SK-N-SH treated with all-trans-retinoic acid at 6 μM for 48 hours (cell line): ENCODE measurements at places on chromosomes 4 and X.
A peak's percentile ranks its signal among the peaks of the same experiment; 100 is the strongest.

DNA sequence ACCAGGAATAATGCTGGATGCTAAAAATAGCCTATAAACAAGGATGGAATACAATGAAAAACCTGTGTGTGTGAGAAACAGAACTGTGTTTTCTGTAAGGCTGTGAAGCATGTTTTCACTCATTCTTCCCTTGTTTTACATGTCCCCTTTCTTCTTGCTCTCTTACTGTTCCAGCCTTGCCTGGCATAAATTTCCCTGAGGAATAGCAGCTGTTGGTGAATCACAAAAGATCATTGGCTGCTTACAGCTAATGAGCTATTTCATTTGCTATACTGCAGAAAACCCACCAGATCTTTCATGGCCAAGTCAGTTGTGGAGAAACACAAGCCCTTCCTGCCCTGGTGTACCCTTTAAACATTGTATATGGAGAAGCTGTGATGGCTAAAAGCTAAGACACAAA lies 91.1 kb downstream of the LDB2 start:
- no peak for ATAC-seq

DNA sequence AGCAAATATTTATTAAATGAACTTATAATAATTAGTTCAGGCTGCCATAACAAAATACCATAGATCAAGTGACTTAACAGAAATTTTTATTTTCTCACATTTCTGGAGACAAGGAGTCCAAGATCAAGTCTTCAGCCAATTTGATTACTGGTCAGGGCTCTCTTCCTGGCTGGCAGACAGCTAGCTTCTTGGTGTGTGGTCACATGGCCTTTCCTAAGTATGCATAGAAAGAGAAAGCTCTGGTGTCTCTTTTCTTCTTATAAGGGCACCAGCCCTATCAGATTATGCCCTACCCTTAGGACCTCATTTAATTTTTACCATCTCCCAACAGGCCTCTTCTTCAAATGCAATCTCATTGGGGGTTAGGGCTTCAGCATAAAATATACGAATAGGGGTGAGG lies 438.5 kb upstream of the INTU start:
- no peak for ATAC-seq

- peak; percentile 87 for ATAC-seq
Observed at GRCh38 chr4:16205298-16206164, 20.7 kb downstream of the TAPT1 start.

DNA sequence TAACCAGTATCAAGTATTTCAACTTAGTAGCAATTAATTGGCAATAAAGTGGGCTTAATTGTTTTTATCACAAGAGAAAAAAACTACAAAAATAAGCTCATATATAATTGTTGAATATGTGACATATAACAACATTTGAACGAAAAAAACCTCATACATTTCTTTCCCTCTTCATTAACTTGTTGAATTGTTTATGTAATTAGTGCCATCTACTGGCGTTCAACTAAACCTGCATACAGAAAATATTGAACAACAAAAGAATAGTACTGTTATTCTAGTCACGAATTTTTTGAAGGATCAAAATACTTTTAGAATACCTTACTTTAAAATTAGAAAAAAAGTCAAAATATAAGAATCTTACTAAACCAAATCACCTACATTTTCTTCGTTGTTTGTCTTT lies 586.5 kb upstream of the FTHL17 start:
- ATAC-seq, result peak; percentile 75

- ATAC-seq, result no peak
Observed at GRCh38 chrX:74788545-74789086, 136.6 kb downstream of the NEXMIF start.

- ATAC-seq, result peak; percentile 15
Observed at GRCh38 chrX:45449982-45450381, 249.3 kb upstream of the DIPK2B start.

DNA sequence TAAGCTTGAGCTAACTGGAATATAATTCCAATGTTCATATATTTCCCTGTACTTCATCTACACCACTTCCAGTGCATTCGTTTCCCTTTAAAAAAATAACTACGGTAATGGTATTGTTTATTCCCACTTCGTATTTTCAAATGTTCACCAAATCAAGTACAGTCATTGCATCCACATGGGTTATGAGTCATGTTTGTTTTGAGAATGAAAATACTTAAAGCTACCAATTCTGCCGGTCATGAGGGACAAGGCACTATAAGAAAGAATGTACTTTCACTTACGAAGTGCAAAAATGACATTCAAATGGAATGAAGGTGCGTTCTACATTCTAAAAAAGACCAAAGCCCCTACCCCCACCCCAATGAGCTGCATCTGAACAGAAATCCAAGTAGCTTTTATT lies 174.4 kb upstream of the FGF13 start:
- no peak for ATAC-seq

- peak; percentile 92 for ATAC-seq
Observed at GRCh38 chrX:12007881-12008280, 130.4 kb upstream of the FRMPD4 start.

DNA sequence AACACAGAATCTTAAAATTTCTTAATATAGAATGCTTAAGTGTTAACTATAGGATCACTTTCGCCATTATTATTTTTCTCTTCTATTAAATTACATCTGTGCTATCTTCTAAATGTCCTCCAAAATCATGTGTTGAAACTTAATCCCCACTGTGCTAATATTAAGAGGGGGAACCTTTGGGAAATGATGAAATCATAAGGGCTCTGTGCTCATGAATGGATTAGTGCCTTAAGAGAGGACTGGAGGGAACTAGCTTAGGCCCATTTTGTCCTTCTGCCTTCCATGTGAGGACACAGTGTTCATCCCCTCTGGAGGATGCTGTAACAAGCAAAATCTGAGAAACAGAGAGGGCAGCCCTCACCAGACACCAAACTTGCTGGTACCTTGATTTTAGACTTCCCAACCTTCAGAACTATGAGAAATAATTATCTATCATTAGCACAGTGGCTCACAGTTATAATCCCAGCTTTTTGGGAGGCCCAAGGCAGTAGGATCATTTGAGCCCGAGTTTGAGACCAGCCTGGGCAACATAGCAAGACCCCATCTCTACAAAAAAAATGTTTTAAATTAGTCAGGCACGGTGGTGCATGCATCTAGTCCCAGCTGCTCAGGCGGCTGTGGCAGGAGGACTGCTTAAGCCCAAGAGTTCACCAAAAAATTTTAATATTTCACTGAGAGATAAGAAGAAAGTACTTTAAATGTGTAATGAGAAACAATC lies 26.3 kb downstream of the KLHL8 start:
- no peak for ATAC-seq

GRCh38 chr4:118968005-118968404 lies 79.4 kb downstream of the SYNPO2 start:
- peak; percentile 61 for ATAC-seq

- ATAC-seq, result no peak
Observed at GRCh38 chr4:157204634-157205244, 15.8 kb upstream of the GRIA2 start.

GRCh38 chr4:89904524-89904923 lies 9.9 kb downstream of the MMRN1 start:
- ATAC-seq, result no peak

DNA sequence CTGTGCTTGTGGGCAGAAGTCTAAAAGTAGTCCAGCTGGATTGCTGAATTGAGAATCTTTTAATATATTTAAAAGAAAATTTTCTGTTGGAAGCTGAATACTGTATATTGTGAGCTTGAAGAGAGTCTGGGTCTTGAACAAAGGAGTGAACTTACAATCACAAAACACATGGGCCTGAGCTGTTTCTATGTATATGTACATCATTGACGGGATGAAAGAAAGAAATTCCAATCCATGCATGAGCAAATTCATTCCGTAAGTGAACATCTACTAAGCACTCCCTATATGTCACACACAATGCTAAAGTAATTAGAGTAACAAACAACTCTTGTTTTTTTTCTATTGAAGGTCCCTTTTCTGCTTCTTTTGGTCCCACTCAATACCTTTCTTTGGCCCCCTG lies 331.0 kb downstream of the HS3ST1 start:
- ATAC-seq, result no peak

- peak; percentile 56 for ATAC-seq
Observed at GRCh38 chrX:24100713-24101112, 46.0 kb downstream of the EIF2S3 start.

- no peak for ATAC-seq
Observed at GRCh38 chrX:77167993-77168392, 279.2 kb upstream of the FGF16 start.

DNA sequence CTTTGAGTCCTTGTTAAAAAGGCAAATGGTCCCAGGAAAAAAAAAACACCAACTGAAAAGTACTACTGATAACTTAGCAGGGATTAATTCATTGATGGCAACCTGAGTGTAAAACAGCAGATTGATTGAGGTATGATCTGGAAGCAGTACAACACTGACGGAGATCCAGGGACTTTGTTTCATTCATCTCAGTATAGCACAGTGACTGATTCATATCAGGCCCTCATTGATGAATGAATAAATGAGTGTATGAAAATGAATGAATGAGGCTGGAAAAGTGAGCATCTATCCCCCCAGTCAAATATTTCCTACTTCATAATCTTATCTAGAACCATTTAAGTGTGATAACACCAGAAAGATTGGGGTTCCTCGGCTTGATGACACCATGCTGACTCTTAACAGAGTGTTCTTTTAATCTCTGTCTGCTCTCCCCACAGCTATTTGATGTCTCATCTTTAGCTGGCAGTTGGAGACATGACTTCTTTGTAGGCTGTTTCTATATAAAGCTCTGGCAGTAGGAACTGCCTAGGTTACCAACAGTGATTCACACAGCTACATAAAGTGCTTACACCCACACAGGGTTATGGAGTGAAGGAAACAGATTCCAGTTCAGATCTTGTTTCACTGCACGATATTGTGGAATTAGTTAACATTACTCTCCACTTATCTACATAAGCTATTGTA lies 18.6 kb upstream of the RNF128 start:
- ATAC-seq, result peak; percentile 95

DNA sequence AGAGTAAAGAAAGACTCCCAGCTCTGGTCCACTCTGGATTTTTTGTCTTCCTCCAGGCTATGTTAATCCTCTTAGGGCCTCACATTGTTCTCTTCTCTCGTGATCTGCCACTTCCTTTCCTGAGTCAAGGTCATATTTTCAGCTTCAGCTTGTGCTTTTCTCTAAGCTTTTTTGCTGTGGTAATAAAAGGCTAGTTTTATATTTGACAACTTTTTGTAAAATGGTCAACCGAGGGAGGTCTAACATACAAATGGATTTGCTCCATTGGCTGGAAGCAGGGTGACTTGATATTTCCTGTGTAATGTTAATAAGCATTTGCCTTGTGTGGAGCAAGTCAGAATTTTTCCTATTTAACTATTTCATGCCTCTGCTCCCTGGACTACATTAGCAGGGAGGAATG lies 239.7 kb downstream of the RAB28 start:
- no peak for ATAC-seq

- ATAC-seq, result no peak
Observed at GRCh38 chr4:79445371-79445781, 37.3 kb upstream of the GK2 start.

- no peak for ATAC-seq
Observed at GRCh38 chr4:89204624-89205023, 93.3 kb downstream of the TIGD2 start.

DNA sequence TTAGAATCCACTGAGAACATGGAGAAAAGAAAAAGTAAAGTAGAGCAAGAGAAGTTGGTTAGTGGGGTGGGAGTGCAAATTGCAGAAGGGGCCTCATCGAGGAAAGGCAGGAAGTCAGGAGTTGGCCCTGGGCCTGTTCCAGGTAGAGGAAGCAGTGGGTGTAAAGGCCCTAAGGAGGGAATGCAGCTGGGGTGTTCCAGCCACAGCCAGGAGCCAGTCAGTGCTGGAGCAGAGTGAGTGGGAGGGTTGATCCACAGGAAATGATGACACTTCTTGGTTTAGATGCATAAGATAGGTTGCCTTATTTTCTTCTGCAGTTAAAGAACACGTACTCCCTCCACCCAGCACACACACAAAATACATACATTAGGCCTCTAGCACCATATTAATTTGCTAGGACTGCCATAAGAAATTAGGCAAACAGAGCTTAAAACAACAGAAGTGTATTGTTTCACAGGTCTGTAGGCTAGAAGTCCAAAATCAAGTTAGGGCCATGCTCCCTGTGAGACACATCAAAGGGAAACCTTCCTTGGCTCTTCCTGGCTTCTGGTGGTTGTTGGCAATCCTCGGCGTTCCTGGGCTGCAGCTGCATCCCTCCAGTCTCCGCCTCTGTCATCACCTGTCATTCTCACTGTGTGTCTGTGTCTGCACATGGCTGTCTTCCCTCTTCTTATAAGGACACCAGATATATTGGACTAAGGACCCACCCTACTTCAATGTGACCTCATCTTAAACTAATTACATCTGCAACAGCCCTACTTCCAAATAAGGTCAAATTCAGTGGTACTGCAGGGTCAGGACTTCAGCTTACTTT lies 205.9 kb downstream of the AASDH start:
- ATAC-seq, result no peak

- ATAC-seq, result no peak
Observed at GRCh38 chr4:123930996-123931395, 534.4 kb downstream of the SPRY1 start.

DNA sequence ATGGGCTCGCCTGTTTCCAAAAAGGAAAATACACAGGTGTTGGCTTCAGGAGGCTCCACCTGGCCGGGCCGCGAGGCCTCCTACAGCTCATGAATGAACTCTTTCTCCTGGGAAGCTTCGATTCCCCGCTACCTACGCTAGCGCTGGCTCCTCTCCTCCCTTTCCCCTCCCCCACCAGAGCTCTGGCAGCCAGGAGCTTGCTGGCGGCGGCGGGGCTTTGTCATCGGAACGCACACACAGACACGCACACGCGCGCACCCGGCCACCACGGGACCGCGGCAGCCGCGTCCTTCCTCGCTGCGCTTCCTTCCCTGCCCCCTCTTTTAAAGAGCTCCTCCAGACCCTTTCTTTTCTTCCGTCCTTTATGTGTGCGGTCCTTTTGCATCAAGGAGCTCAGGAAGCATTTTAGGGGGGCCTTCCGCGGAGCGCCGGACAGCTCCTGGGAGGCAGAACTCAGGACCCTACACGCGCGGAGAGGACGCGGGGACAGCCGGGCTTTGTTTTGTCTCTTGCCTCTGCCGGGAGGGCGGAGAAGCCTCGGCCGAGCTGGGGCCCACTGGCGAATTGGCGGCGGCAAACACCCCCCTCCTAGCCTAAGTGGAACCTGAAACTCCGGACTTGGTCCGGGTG lies 70.2 kb upstream of the BCOR start:
- no peak for ATAC-seq

GRCh38 chr4:82721819-82722423 lies 76.7 kb downstream of the SCD5 start:
- peak; percentile 98 for ATAC-seq

- ATAC-seq, result peak; percentile 40
Observed at GRCh38 chr4:41935652-41936021, 408 bp downstream of the TMEM33 start.

GRCh38 chr4:113179996-113180395 lies 130.5 kb downstream of the ANK2 start:
- no peak for ATAC-seq
